ENCODE measurements at places on chromosomes 4 and X. TPM values are rescaled to one million over a fixed set of nuclear protein-coding genes. Genes with fewer than 3 reads are reported as not detected.

DNA sequence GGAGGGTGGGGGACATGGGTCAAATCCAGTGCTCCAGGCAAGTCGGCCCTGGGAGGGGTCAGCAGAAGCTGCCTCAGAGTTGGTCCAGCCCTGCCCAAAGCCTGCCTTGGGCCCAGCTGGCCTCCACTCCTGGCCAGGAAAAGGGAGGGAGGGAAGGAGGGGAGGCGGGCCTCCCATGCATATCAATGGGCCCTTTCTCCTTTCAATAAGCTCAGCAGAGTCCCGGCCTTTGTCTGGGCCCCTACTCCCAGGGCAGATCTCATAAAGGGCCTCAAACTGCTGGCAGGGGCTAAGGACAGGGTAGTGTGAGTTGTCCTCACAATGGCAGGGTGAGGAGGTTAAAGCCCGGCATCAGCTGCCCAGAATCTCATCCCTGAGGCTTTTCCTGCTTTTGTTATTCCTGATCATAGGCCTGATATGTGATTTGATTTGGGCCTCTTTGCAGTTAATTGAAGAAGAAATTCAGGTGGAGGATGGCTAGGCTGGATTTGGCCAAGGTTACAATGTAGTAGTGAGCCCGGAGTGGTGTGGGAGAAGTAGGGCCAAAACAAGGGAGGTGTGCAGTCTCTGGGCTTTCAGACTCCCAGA lies 121.1 kb upstream of the ATP6AP2 start:
- DNase-seq, result peak; percentile 38

Gene POU4F2
- total RNA-seq, result not detected

GRCh38 chrX:118528071-118528737 lies 32.6 kb downstream of the DOCK11 start:
- DNase-seq, result no peak

Gene NUDT10
- 17.7 TPM for total RNA-seq

DNA sequence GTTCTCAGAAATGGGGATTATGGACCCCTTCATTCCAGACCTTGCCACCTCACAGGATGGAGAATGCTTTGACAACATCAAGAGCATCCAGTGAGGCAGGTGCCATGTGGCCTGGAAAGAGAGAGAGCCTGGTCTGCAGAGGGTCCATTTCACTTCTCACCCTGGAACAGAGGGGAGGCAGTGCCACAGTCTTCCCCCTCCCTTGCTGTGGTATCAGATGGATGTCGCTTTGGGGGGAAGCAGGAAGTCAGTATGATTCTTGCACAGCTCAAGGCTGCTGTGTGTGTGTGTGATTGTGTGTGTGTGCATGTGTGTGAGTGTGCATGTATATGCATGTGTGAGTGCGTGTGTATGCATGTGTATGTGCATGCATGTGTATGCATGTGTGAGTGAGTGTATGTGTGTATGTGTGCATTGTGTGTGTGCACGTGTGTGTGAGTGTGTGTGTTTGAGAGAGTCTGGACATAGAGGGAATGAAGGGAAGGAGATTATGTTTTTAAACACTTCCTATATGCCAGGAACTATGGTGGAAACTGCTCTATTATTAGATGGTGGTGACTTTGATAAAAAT lies 328.6 kb upstream of the CLNK start:
- no peak for DNase-seq

Gene C4orf36
- 0.73 TPM for total RNA-seq

DNA sequence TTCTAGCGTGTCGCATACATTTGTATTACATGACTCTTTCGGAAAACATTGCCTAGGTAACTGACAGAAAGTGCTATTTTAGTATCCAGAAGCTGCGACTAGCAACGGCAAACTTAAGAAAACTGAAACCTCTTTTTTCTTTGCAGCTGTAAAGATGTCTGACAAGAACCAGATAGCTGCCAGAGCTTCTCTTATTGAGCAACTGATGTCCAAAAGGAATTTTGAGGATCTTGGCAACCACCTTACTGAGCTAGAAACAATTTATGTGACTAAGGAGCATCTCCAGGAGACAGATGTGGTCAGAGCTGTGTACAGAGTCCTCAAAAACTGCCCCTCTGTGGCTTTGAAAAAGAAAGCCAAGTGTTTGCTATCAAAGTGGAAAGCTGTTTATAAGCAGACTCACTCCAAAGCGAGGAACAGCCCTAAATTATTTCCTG lies 9.4 kb downstream of the TCEANC start:
- DNase-seq, result no peak

GRCh38 chr4:149062997-149063396 lies 620.8 kb upstream of the NR3C2 start:
- DNase-seq, result no peak

Gene NMU
- 43.5 TPM for total RNA-seq

DNA sequence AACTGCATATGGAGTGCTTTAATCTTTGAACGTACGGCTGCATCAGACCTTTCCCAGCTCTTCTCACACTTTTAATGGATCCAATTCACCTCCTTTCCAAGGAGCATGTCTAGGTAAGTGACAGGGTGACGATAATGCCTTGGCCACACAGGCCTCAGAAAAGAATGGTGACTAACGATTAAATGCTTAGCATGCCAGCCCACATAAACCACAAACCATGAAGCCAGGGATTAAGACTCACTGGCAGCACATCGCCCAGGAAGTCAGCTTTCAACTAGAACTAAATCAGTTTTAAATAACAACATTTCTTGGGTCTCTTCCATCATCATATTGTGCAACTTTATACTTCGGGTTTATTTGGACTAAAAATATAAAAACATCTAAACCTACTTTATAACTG lies 28.7 kb downstream of the INPP4B start:
- DNase-seq, result no peak

Gene FHIP1A
- total RNA-seq, result 68.6 TPM

DNA sequence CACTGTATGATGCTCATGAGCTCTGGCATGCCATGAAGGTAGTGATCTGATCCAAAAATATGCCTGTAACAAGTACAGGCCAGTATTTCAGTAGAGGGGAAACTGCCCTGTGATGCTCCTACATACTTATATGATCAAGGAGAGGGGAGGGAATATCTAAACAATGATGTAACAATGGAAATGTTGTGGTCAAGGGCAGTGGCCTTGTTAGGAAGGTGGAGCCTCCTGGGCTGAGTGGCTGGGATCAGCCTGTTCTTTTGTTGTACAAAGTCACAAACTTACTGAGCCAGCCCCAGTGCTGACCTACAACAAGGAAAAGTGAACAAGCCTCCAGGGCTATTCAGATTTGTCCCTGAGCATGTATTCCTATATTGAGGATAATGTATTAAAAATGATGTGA lies 70.3 kb downstream of the ANXA10 start:
- no peak for DNase-seq

DNA sequence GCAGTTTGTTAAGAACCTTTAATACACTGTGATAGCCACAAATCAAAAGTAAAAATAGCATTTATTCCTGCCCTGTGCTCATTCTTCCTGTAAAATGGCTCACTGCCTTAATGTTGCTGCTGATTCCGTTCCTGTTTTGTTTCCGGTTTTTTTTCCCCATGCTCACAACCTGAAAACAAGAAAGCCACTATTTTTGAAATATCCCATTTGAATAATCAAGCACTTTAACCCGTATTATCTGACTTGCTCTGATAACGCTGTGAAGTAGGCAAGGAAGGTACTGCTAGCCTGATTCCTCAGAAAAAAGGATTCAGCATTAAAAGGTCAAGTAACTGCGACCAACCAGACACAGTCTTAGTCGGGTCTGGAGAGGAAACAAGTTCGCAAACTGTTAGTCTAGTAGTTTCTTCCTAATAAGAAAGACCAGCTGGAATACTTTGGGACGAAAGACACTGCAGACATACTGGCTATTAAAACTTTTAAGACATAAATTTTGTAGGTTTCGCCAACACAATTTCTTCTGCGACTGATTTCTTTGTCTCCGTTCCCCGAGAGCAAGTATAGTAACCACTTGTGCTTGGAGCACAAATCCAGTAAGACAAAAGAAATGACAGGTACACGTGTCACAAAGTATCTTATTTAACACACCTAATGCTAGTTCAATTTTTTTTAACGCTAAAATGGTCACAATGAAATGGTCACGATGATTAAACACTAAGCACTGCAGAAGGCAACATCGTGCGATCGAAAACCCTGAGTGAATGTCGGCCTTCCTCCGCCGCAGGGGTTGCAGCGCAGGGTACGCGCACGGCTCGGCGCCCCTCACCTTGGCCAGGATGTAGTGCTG lies 802 bp downstream of the COX18 start:
- no peak for DNase-seq

DNA sequence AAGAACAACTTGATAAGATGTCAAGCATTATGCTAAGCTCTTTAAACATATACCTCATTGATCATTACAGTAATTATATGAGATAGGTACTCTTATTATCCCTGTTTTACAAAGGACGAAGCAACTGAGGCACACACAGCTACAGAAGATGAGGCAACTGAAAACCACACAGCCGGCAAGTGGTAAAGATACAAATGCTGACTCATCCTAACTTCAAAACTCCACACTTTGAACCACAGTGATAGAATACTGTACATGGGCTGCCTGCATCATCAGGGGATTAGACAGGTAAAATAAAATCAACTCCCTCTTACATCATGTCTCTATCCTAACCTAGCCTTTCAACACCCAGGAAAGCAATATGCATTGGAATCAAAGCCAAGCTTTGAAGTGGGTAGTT lies 47.8 kb downstream of the LHFPL1 start:
- DNase-seq, result no peak
